Renal pelvis (tissue), 12 donors: ENCODE measurements at places on chromosomes 11 and 22. TPM values are rescaled to one million over a fixed set of nuclear protein-coding genes. Genes with fewer than 3 reads are reported as not detected.

Gene SCGB1D2
- polyA plus RNA-seq = 2.0 TPM

GRCh38 chr11:134518616-134519389, 106.8 kb upstream of the B3GAT1 start:
- no peak for DNase-seq

Gene PLAAT2
- polyA plus RNA-seq = not detected

DNA sequence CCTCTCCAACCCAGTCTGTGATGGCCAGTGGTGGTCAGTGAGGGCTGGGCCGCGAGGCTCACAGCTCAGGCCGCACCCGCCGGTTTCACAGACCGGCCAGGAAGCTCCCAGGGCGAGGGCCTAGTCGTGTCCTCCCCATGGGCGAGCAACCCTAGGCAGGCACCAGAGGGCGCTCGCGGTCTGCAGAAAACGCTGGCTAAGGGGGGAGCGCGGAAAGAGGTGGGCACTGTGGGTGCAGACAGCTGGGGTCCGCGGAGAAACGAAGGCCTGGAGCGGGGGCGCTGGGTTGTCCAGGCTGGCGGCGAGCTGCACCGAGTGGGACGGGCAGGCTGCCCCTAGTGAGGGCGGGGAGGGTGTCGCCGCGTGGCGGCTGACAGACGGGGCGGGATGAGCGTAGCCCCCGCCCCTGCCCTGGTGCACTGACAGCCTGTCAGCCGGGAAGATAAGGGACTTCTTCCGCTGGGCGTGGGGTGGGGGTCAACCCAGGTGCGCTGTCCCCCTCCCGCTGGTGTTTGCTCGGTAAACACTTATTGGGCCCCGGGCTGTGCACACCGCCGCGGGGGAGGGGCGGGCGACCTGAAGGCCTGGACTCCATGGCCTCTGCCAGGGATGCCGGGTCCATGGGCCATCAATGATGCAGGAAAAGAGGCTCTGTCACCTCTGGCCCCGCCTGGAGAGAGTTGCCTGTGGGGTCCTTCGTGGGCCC, 7.5 kb downstream of the GP1BB start:
- peak; percentile 79 for DNase-seq

Gene ST14
- 34.6 TPM for polyA plus RNA-seq
